NCI-H1105 (cell line): ENCODE measurements at places on chromosomes 13 and 19.
A peak's percentile ranks its signal among the peaks of the same experiment; 100 is the strongest.

DNA sequence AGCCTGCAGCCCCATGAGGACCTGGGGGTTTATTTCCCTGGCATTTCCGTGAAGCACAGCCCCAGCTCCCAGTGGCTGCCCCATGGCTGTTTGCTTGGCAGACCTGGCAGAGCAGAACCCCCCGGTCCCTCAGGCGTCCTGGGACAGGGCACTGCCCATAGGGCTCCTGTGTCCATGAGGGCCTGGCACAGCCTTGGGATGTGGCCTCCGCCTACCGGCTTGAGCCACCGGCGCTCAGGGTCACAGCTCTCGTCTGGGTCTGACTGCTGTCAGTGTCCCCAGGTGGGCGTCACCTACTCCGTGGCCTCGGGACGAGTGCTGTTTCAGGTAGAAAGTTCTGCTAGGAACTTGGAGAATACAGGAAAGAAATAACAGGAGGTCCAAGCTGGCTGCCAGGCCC is 52.8 kb downstream of the MYO9B start:
- no peak for DNase-seq

DNA sequence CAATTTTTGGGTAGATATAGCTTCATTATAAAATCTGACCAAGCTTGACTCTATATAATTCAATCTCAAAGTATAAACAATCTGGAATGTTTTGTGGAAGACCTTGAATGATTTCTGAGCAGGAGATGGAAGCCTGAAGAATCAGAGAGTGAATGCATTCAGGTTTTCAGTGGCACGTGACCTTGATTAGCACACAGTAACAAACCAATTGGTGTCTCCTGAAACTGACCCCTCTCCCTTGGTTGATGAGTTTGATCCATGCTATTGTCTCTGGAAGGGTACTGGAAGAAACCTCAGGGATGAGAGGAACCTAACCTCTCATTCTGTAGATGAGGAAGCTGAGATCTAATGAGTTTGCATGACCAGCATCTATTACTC is 39.6 kb downstream of the PCDH8 start:
- no peak for DNase-seq

DNA sequence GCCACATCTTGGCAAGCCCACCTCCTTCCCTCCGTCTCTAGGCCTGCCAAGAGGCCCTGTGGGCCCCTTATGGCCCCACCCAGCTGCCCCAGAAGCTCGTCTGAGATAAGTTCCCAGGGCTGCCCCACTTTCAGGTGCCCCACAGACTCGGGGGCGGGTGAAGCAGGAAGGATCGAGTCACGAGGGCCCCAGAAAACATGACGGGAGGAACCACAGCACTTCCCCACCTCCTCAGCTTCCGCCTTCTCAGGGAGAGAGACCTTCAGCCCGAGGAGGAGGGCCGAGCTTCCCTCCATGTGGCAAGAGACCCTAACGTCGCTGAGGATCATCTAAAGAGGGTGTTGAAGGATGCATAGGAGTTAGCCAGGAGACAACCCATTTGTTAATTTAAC is 4.5 kb upstream of the IL12RB1 start:
- no peak for DNase-seq

DNA sequence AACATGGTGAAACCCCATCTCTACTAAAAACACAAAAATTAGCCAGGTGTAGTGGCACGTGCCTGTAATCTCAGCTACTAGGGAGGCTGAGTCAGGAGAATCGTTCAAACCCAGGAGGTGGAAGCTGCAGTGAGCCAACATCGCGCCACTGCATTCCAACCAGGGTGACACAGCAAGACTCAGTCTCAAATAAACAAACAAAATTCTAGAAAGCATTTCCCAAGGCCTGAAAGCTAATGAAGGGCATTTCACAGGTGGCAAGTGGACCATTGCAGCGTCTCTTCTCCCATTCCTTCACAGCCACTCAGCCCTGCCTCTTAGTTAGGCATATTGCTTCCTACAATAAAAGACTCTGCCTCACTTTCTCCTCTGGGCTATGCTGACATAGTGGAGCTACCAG is 13.5 kb upstream of the RXFP2 start:
- DNase-seq, result no peak

- no peak for DNase-seq
These were observed 156.4 kb downstream of the KCTD15 start for GRCh38 chr19:33953023-33953422.

- peak; percentile 93 for DNase-seq
These were observed 4.8 kb downstream of the EMP3 start for GRCh38 chr19:48330012-48330681.
